ENCODE measurements at places on chromosomes 2 and 18. TPM values are rescaled to one million over a fixed set of nuclear protein-coding genes. Genes with fewer than 3 reads are reported as not detected.
A peak's percentile ranks its signal among the peaks of the same experiment; 100 is the strongest.

B4GALT6 gene
- total RNA-seq, result 40.0 TPM

DNAJC5G gene
- not detected for total RNA-seq

DNA sequence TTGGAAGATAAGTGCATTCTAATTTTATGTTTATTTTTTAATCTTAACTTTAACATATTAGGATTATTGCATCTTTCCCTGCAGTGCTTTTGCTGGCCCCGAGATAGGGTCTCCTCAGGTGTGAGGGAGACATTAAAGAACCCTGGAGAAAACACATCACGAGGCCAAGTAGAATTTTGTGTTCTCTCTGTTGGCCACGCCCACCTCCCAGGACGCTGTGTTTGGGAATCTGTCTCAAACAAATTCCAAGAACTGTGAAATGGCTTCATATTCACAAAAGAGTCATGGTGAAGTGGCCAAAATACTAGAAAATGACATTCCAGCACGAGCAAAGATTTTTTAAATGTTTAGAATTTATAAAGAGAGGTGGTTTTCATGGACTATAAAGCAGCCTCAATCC lies 27.3 kb downstream of the RNF144A start:
- H3K4me3 ChIP-seq, result no peak overlapping the region
- no peak overlapping the region for H3K27ac ChIP-seq
- peaks cover 18% of the 10 kb centered on the region for H3K4me1 ChIP-seq

TPRKB gene
- 46.2 TPM for total RNA-seq

STK17B gene
- total RNA-seq, result 7.3 TPM

GRCh38 chr2:171034315-171034714 lies 105.3 kb downstream of the GORASP2 start:
- peaks cover 37% of the 10 kb centered on the region for H3K36me3 ChIP-seq
- no peaks in the 10 kb centered on the region for H3K4me1 ChIP-seq
- H3K27me3 ChIP-seq, result no peaks in the 10 kb centered on the region
- no peak for DNase-seq
- H3K4me3 ChIP-seq, result no peak overlapping the region
- no peak overlapping the region for H3K27ac ChIP-seq

OSR1 gene
- 0.45 TPM for total RNA-seq

- no peak overlapping the region for H3K4me3 ChIP-seq
- H3K36me3 ChIP-seq, result peaks cover 9% of the 10 kb centered on the region
- no peak for DNase-seq
- H3K27me3 ChIP-seq, result no peaks in the 10 kb centered on the region
- H3K4me1 ChIP-seq, result peaks cover 39% of the 10 kb centered on the region
- no peak overlapping the region for H3K27ac ChIP-seq
These were observed 116.9 kb downstream of the C1D start for GRCh38 chr2:67945940-67946339.

- no peak for DNase-seq
- H3K4me1 ChIP-seq, result peaks cover 16% of the 10 kb centered on the region
- no peak overlapping the region for H3K27ac ChIP-seq
- H3K36me3 ChIP-seq, result no peaks in the 10 kb centered on the region
These were observed 116.5 kb upstream of the SPATS2L start for GRCh38 chr2:200189964-200190363.

DNA sequence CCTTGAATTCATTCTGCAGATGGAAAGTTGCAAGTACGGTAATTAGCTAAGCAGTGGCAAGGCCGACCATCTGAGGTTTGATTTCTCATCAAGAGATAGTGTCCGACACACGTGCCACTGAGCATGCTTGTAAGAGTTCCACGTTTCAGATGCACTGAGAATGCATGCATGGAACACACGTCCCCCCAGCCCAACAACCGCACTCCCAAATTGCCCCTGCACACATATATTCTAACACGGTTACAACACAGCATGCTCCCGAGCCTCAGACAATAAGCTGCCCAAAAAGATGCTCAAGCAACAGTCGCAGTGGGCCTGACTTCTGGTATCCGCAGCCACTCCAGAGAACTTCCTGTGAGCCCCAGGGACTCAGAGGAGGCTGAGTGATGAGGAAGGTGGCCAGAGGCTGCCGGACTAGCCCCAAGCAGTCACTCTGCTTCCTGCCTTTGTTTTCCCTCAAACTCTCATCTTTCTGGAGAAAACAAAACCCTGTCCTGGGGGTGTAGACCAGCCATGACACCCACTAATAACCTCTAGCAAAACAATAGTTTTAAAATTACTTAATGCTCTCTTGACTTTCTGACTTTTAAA lies 204.0 kb downstream of the TGIF1 start:
- no peak for DNase-seq
- peaks cover 63% of the 10 kb centered on the region for H3K4me1 ChIP-seq
- H3K27ac ChIP-seq, result peak overlapping the region; percentile 87
- no peaks in the 10 kb centered on the region for H3K36me3 ChIP-seq

GRCh38 chr2:134035605-134036370 lies 218.1 kb upstream of the MGAT5 start:
- no peak overlapping the region for H3K4me3 ChIP-seq
- no peaks in the 10 kb centered on the region for H3K4me1 ChIP-seq
- no peak overlapping the region for H3K27ac ChIP-seq
- no peak for DNase-seq
- H3K27me3 ChIP-seq, result no peaks in the 10 kb centered on the region
- H3K36me3 ChIP-seq, result peaks cover 4% of the 10 kb centered on the region

Data from neural crest cell (in vitro differentiated cells).